Hematopoietic multipotent progenitor cell treated with erythropoietin and hydrocortisone succinate and interleukin-3 and kit ligand, for 8 days (in vitro differentiated cells): ENCODE measurements at places on chromosomes 16 and 17.

GRCh38 chr17:78852709-78853121, 12.1 kb upstream of the USP36 start:
- no peak for DNase-seq

GRCh38 chr16:85853547-85854545, 45.1 kb upstream of the IRF8 start:
- DNase-seq: no peak

GRCh38 chr16:67928147-67928546, 3.5 kb downstream of the CTRL start:
- no peak for DNase-seq

DNA sequence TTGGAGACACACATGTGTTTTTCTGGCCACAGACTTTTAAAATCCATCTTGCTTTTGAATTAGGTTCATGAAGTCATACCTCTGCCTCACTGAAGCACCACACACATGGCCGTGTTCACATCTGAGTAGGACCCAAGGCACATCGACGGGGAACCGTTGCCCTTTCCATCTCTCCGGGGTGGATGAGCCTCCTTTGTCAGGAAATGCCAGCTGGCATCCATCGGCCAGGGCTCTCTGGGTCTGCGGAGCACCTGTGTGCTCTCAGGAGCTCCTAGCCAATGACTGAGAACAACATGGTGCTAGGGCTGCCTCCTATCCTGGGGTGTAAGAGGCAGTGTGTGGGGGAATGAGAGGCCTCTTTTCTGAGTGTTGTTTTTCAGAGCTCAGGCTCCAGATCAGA, 24.5 kb upstream of the NKD1 start:
- no peak for DNase-seq

GRCh38 chr16:14436401-14436955, 193.6 kb downstream of the PARN start:
- DNase-seq: no peak

GRCh38 chr17:76561799-76562268, 22.0 kb downstream of the PRCD start:
- no peak for DNase-seq

DNA sequence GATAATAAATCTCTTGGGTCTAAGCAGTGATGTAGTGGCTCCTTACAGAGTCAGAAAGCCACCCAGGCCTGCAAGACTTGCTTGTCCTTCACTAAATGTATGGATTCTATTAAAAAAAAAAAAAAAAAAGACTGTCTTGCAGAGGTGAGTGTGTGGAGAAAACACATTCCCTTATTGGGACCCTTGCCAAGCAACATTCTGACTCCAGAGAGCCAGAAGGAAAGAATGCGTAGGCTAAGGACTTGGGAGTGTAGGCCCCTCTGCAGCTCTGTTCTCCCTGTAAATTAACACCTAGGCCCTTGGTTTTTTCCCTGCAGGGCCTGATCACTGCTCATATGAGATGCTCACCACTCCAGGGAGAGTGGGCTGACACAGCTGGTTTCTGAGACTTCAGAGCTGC, 17.8 kb downstream of the SCPEP1 start:
- no peak for DNase-seq

DNA sequence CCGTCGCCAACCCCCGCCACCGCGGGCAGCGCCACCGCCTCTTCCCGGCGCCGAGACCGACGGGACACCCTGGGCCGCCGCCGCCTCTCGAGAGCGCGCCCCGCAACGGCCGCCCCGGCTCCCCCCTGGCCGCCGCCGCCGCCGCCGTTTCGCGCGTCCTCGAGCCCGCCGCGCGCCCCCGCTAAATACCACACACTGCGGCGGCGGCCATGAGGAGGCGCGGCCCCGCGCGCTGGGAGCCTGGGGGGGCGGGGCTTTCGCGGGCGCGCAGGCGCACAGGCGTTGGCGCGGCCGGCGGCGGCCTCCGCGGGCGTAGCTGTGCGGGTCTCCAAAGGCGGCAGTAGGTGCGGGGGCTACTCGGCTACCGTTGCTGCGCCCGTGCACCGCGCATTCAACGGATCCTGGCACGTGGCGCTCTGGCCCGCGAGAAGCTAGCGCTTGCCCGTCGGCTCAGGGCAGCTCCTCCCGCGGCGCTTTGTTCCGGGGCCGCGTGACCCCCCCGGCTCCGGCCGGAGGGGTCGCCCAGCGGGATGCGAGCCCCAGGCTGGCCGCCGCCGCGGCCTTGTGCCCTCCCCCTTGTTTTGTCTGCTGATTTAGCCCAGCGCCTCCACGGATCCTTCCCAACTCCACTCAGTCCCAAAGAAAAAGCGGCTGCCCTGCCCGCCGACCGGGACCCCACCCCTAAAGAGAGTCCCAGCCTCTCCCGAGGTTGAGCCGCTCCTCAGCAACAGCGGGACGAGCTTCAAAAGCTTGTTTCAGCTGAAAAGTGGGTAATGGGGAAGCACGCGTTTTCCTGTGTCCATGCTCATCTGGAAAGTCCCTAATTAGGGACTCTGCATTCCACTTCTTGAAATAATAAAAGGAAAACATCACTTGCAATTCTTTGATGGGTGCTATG, at the start of gene SIAH1:
SIAH1 (minus strand) TSS at position 161 of the 898 bp plus-strand sequence. CDS start 22,985 bp downstream, outside the sequence.
- peak; percentile 79 for DNase-seq

DNA sequence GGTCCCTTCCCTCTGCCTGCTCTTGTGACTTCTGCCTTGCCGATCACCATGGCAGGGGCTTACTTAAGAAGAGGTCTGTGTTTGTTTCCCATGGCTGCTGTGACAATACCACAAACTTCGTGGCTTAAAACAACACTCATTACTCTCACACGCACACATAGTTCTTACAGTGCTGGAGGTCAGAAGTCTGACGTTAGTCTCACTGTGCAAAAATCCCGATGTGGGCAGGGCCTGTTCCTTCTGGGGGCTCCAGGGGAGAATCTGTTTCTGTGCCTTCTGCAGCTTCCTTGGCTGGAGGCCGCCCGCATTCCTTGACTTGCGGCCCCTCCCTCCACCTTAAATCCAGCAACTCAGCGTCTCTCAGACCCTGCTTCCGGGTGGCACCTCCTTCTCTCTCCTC, 249.2 kb upstream of the GSE1 start:
- DNase-seq: no peak

GRCh38 chr16:10972819-10973464, 28.6 kb downstream of the CLEC16A start:
- DNase-seq: peak; percentile 69

DNA sequence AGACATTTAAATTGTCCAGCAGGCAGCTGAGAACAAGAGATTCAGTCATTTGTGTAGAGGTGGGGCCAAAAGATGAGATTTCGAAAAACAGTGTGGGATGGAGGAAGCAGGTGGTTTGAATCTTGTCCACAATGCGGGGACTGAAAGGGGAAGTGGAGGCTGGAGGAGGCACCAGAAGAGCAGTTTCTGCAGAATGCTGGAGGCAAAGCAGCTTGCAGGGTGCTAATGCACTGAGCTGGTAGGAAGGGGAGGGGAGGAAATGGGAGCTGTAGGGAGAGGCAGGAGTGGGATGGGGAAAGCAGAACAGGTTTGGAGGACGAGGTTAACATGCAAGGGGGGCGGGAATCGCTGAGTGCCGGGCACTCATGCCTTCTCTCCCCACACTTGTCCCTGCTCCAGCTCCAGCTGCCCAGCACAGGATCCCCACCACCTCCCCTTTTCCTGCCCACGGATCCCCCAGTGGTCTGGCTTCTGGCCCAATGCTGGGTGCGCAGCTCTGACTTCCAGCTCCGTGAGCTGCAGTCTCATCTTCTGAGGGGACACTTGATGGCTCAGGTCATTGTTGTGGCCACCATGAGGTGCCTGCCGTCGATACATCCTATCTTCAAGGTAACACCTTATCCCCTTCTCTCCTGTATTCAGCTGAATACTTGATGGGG, 9.4 kb downstream of the C17orf100 start:
- no peak for DNase-seq

DNA sequence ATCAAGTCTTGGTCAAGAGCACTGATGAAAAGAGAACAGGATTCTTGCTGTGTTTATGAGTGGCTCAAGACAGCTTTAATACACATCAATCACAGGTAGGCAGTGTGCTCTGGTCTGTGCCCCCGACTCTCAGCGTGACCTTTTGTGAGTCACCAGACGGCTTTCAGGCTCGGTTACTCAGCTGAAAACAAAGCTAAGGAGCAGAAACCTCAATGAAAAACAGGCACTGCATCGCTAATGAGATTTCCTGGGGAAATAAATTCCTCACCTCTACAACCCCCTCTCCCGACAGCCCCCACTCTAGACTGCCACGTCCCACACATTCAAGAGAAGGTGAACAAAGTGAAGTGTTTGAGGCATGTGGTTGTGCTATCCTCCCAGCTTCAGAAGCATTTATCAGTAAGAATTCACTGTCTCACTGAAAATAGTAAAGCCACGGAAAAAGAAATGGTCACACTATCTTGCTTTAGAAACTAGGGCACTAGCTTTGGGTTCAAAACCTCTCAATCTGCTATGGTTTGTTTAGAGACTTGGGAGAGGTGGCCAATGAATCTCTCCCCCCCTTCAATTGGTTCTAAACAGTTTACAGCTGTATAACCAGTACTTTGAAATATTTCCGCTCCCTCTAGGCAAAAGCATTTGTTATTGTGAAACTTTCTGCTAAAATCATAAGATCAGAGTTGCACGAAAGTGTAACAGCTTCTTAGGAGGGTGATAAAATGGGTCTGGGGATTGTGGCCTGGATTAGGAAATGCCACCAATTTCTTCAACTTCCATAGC, 199.5 kb upstream of the PMFBP1 start:
- DNase-seq: no peak

DNA sequence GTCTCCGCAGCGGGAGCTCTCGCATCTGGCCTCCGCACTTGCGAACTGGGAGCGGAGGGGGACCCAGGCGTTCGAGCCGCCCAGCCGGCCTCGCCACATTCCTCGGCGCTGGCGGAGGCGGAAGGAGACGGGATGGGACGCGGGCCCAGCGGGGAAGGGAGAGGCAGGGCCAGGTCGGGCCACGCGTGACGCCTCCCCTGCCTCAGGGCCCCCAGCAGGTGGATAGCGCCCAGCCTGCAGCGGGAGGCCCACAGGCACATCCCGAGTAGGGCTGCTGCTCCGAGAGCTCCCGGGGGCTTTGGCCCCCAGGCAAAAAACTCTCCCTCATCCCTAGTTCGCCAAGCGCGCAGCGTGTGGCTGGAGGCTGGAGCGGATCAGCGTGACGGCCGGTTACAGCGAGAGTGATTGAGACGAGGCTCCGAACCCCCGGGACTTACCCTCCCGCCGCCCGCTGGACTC, 800 bp downstream of the PLEKHH3 start:
- no peak for DNase-seq

DNA sequence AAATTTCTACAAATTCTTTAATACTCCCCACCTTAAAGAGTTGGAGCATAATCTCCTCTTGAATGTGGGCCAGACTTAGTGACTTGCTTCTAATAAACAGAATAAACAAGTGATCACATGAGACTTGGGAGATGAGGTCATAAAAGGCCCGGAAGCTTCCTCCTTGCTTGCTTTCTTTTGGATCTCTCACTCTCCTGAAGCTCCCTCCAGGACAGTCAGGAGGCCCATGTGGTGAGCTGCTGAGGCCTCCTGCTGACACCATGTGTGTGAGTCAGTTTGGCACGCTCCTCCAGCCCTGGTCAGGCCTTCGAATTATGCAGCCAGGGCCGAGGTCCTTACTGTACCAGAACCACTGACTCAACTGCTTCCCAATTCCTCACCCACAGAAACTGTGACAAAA, 53.2 kb downstream of the NDEL1 start:
- DNase-seq: peak; percentile 12

GRCh38 chr16:68247400-68247799, 2.2 kb downstream of the PLA2G15 start:
- no peak for DNase-seq

GRCh38 chr17:7293816-7294613, 424 bp downstream of the YBX2 start:
- peak; percentile 72 for DNase-seq

DNA sequence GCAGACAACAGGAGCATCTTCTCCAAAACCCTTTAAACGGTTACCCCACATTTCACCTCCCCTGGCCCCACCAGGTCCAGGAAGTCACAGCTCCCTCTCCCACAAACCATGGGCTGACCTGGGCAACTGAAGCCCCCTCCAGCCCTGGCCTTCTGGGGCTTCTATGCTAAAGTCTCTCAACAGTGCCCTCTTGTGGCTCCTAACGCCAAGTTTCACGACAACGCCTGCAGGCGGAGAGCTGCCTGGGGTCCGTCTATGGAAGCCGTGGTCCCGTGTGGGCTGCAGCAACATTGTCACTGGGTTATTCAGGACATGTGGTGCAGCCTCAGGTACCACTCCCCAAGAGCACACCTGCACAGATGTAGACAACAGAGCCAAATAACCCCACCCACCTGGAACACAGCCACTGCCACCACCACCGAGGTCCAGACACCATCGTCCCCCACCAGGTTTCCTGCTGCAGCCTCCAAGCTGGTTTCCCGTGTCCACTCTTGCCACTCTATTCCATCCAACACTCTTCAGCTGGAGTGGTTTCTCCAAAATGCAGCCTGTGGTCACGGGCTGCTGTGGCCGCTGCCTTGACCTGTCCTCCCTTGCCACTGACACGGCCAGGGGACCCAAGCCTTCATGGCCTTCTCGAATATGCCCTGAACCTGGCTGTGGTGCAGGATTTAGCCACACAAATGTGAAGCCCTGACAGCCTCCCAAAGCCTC, 19.1 kb downstream of the C16orf95 start:
- DNase-seq: peak; percentile 53

DNA sequence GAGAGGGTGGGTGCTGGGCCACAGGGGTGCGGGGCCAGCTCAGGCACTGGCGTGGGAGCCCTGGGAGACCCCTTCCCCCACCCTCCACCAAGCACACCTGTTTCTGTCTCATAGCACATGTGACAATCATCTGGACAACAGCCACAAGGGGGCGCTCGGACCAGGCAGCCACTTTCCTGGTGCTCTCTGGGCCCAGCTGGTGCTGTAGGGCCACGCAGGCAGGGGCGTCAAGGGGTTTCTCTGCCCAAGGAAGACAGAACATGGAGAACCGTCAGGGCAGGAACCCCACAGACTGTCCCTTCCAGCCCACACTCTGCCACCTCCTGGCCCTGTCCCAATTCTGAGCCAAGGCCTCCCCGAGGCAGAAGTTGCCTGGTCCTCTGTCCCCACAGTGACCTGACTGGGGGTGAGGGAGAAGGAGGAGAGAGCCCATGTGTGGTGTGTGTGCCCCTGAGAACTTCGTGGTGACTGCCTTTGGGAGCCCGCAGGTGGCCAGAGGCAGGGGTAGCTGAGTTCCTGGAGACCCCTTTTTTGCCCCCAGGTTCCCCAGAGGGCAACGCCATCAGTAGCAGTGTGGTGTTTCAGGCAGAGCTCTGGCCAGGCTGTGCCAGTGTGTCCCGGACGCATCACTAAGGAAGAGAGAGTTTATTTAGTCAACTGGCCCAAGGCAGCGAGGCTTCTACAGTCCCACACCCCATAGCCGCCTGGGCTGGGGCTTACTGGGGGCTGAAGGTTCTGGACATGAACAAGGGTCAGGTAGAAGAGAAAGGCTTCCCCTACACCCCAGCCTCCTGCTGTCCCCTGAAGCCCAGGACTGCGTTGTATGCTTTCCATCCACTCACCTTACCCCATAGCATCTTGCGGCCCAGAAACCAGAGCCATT, 3.1 kb upstream of the SETD6 start:
- DNase-seq: peak; percentile 79

DNA sequence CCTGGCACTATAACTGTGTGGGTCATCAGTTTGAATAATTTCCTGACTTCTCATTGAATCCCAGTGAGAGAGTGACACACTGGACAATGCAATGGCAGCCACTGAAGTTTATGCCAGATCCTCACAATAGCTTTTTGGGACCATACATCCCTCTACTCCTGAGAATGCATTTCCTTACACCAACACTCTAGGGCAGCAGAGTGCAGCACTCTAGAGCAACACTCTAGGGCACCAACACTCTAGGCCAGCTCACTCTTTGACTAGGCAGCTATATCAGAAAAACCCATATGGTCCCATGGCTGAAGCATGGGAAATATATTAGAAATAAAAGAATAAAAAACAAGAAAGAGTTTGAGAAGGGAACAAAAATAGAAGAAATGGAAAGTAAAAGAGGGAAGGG, 309.2 kb downstream of the MAP2K6 start:
- DNase-seq: no peak
